Mucosa of gallbladder (tissue), 1 donor: ENCODE measurements at places on chromosomes 3 and 15.

GRCh38 chr3:169759256-169759655 lies 5.6 kb downstream of the TERC start:
- DNase-seq: no peak

DNA sequence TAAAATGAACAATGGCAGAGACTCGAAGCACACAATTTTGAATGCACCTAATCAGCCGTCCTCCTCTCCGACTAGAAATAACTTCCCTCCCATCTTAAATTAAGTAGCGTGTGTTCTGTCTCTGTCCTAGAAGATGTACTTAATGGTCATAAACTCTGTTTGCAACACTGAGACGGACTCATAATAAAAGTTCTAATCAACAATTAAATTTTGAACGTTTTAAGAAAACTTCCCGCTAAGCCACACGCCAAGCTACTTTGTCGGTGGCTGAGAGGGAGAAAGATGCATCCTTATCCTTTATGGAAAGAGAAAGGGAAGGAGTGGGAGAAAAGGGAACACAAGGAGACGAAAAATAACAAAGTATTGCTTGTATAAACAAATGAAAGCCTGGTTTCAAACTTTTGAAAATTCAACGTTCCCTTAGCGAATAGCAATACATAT lies 989 bp downstream of the GNB4 start:
- no peak for DNase-seq

DNA sequence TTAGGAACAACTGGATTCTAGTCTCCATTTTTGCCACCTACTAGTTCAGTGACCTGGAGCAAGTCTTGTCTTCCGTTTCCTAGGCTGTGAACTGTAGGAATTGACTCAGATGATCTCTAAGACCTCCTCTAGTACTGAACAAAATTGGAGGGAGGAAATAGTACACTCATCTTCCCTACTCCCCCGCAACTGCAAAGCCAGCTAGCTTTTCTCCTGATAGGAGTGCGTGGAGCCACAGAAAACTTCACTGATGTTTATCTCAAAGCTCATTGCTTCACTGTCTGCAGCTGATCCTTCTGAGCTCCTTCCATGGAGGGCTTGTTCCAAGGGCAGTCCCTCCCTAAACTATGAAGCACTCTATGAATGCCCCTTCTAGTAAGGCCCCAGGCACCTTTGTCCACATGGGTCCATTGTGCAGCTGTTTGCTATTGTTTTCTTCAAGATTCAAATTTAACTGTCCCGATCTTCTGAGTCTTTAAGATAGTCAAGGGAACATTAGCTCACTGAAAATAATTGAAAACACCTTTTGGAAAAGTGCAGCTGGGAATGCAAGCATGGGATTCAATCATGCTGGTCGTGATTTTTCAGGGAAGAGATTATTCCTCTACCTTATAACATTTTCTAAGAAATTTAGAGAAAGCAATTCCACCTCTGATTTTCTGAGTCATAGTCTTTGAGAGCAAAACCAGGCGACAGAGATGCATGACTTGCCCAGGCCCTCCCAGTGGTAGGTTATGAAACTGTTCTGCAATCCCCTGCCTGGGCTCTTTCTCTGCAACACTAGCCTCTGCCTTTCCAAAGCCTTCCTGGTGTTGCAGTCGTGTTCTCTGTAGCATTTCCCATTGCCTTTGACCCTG lies 24.3 kb downstream of the FILIP1L start:
- no peak for DNase-seq

- peak; percentile 21 for DNase-seq
Measured at GRCh38 chr3:128382221-128382807, 84.4 kb downstream of the DNAJB8 start.

DNA sequence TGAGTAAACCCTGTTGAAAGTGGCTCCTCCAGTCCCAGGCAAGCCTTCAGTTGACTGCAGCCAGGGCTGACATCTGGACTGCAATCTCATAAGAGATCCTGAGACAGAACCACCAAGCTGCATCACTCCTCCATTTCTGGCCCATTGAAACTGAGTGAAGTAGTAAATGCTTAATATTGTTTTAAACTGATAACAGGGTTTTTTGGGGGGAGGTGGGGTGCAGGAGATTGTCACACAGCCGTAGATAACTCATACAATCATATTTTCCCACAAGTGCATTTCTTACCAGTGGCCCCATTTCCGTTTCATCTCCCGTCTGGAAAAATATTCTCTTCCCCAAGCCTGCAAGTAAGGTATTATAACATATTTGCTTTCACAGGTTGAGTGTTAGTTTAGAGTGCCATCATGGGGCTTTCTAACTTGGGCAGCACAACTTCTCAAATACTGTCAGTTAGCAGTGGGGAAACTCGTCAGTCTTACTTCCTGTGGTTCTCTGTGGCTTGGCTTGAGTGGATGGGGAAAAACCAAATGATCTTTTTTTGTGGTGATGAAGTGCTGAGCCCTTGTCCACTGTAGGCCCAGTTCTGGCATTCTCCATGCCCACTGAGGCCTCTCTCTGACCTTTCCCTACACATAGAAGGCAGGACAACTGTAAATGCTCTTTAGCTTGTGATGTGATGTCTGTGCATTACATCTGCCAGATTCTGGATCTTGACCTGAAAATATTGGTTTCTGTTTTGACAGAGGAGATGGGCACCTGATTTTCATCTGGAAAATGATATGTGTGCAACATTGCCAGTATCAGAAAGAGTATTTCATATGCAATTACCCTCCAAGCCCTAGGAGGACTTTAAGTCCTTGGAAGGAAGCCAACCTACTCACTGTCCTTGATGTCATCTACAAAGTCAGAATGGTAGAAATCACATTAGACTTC lies 90.1 kb upstream of the BHLHE40 start:
- no peak for DNase-seq

DNA sequence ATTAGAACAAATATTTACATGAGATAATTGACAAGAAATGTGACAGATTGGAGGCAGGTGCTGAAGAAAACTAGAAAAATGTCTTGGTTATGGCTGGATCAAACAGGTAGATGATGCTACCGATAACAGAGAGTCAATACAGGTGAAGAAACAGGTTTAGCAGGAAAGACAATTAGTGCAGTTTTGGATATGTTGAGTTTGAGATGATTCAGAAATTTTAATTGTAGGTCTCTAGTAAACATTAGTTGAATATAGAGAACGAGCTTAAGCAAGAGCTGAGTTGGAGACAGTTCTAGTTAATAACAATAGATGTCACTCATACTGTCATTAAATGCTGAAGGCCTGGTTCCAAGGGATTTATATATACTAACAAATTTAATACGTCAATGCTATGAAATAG lies 524.4 kb downstream of the NSUN3 start:
- DNase-seq: no peak

DNA sequence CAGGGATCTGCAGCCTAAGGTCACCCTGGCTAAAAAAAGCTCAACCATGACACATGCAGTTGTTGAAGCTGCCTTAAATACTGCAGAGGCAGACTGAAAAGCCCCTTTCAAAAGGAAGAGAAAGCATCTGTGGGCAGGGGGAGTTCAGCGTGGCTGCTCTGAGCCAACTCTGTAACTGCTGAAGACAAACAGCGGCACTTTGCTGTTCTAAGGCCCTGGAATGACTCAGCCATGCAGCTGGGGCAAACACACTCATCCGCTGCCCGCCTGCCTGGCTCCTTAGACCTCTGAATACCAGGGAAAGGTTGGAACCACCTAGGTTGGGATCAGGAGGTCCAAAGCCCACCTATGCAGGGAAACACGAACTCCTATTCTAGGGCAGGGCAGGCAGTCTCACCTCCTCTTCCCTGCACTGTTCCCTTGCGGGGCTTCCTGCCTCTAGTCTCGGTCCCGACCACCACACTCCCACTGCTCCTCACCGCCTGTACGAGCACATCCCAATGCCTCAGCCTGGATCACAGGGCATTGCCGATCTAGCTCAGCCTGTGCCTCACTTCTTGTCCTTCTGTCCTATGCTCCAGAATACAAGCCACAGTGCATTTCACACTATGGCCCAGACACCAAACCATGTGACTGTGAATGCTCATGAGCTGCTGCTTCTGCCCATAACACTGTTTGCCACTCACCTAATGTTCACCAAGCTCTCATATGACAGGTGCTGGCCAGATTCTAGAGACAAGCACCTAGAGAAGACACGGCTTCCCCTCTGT lies 6.6 kb upstream of the MUSTN1 start:
- no peak for DNase-seq

GRCh38 chr3:151425627-151426340 lies 35.1 kb downstream of the IGSF10 start:
- DNase-seq: no peak

GRCh38 chr3:13111873-13112520 lies 38.8 kb upstream of the IQSEC1 start:
- peak; percentile 37 for DNase-seq

DNA sequence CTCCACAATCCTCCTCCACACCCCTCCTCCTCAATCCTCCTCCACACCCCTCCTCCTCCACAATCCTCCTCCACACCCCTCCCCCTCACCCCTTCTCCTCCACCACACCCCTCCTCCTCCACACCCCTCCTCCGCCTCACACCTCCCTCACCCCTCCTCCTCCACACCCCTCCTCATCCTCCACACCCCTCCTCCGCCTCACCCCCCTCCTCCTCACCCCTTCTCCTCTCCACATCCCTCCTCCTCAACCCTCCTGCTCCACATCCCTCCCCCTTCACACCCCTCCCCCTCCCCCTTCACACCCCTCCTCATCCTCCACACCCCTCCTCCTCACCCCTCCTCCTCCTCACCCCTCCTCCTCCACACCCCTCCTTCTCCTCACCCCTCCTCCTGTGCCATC lies 69.8 kb upstream of the BLM start:
- no peak for DNase-seq
